ENCODE measurements at places on chromosomes 12 and 14. TPM values are rescaled to one million over a fixed set of nuclear protein-coding genes. Genes with fewer than 3 reads are reported as not detected.

The TAS2R9 gene
- total RNA-seq = not detected

GRCh38 chr14:99774556-99775307 is 18.5 kb upstream of the EML1 start:
- no peak for DNase-seq

DNA sequence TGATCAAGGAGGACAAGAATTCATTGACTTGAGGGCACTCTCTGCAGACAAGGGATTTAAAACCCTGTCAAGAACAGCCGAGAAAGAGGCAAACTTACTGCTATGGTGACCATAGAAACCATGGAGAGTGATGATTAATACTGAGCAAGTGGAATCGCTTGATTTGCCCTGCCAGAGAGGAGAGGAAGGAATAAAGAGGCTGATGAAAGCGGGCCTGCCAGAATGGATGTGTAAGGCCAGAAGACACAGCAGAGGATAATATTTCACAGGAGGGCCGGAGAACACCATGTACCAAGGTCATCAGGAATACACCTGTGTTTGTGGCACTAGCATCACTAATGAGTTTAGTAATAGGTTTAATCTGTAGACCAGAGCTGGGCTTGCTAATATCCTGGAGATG is 221.8 kb upstream of the DCN start:
- DNase-seq = no peak

GRCh38 chr12:115004470-115005146 is 320.6 kb upstream of the TBX3 start:
- no peak for DNase-seq

DNA sequence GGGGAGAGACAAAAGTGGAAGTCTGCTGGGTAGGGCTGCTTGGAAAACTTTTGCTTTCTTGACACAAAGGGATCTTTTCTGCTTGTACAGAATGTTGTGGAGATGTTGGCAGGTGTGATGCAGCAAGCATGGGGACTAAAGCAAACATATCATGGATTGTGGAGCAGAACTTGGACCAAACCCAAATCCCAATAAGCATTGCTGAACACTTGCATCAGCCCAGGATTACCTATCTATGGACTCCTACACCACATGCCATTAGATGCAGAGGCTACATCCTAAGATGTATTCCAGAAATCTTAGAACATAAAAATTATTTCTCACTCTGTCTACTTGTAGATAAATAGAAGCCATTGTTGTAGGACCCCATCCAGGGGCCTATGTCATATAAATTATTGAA is 44.7 kb upstream of the RERG start:
- no peak for DNase-seq

- no peak for DNase-seq
These were observed 908.6 kb upstream of the MDGA2 start for GRCh38 chr14:48584031-48584430.

GRCh38 chr12:1170411-1170810 is 179.4 kb downstream of the ERC1 start:
- DNase-seq = no peak

GRCh38 chr12:130351326-130351725 is 13.6 kb downstream of the PIWIL1 start:
- DNase-seq = no peak
